Caudate nucleus (tissue), 63 donors: ENCODE measurements at places on chromosomes 3 and 15.

DNA sequence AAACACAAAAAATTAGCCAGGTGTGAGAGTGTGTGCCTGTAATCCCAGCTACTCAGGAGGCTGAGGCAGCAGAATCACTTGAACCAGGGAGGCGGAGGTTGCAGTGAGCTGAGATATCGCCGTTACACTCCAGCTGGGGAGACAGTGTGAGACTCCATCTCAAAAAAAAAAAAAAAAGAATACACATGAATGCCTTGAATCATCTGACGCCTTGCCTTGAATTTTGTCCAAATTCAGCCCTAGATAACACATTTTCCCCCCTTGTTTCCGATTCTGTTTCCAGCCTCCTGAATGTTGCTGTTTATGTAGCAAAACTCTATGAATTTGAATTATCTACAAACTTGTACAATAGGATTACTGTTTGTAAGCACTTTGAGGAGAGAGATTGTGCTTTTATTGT lies 98.7 kb upstream of the ARL6 start:
- no peak for DNase-seq

GRCh38 chr15:76647612-76648011 lies 257.5 kb downstream of the SCAPER start:
- DNase-seq = no peak

DNA sequence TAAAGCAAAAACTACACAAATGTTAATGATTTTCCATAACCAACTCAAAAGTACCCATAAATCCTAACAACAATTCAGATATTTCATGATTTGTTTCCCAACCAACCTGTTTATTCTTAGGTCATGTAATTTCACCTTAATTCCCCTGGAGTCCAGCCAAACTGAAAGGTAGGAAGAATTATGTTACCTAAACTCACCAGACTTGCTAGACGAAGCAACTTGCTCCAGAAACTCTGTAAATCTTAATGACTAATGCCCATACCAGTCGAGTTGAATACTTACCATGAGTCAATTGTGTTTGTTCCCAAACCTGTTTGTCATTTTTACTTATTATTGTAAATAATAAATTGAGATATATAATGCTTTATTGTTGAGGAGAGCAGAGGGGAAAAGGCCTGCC lies 1030.0 kb downstream of the TBL1XR1 start:
- DNase-seq = no peak

GRCh38 chr3:58519668-58520402 lies 17.2 kb downstream of the ACOX2 start:
- no peak for DNase-seq
